ENCODE measurements at places on chromosomes 2 and 18. TPM values are rescaled to one million over a fixed set of nuclear protein-coding genes. Genes with fewer than 3 reads are reported as not detected.

DPYSL5 gene
- 0.74 TPM for total RNA-seq

FSHR gene
- not detected for total RNA-seq

GRCh38 chr2:161204846-161205245 lies 44.6 kb downstream of the TANK start:
- no peak for DNase-seq

DNA sequence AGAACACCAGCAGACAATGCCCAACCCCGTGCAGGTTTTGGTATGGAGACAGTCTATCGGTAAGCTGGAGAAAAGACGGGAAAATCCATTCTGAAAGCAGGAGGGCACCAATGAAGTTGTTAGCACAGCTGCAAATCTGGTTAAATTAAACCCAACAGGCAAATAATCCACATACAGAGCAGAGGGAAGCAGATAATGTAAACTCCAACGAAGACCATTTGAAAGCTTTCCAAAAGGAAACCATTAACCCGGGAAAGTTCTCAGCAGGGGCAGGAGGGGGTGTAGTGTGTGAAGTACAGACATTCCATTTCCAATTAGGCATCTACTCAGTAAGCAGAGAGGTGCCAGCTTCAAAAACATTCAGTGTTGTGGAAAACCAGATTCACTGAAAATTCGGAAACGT lies 10.3 kb downstream of the EDAR start:
- DNase-seq, result no peak

- no peak for DNase-seq
Measured at GRCh38 chr2:171407030-171407675, 26.6 kb downstream of the METTL8 start.

ALPP gene
- not detected for total RNA-seq

LIMS3 gene
- 2.2 TPM for total RNA-seq

- no peak for DNase-seq
Measured at GRCh38 chr18:66575263-66575662, 28.6 kb downstream of the CDH19 start.

PSMA8 gene
- total RNA-seq, result not detected

COL4A3 gene
- total RNA-seq, result 1.5 TPM

Measured in vagina (tissue), 2 donors.